Kidney capillary endothelial cell (primary cell): ENCODE measurements at places on chromosomes 7 and 10.

- DNase-seq, result no peak
Measured at GRCh38 chr7:31705377-31705776, 18.4 kb downstream of the PPP1R17 start.

DNA sequence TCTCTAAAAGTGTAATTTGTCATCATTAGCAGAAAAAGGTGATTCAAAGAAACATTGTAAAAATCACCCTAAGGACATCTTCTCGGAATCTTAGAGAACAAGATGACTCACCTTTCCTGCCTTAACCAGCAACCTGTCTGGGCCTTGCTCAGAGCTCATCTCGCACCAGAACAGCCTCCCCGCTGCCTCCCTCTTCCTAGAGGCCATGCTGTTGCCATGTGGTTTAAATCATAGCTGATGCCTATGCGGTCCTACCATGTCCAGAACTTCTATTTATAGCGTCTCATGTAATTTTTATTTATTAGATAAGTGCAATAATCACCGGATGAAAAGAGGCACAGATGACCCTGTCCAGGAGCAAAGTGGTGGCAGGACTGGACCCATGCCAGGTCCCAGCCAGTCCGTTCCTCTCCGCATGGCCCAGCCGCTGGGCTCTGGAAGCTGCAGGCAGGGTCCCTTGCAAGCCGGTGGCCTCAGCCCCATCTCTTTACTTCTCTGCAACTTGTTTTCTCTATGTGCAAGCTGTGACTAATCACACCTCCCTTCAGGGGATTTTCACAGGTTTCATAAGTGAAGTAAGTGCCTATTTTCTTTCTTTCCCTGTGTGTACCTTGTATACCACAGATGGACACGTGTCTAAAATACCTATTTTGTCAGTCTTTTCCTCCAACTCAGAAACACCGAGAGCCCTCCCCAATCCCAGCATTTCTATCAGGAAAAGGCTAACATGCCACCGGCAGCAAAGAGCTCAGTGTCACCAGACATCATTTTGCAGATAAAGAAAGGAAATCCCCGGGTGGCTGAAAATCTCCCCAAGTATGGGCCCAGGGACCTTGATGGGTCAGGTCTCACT is 27.1 kb downstream of the KLF6 start:
- no peak for DNase-seq

- DNase-seq, result no peak
Measured at GRCh38 chr10:72353028-72353964, 1.4 kb downstream of the DNAJB12 start.

DNA sequence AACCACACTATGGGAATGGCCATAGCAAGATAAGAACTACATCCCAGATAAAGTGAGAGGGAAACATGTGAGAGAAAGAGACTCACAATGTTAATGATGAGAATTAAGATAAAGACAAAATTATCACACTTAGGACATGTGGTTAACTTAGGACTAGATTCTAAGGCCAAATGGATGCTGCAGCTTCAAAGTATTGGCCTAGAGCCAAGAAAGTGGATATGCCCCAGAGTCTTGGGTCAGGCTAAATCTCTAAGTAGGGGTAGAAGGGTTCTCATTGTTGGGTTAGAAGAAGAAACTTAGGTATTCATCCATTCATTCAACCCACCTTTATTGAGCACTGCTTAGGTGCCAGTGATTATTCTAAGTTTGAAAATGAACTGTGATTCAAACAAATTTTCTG is 818.0 kb downstream of the PHTF2 start:
- DNase-seq, result no peak

DNA sequence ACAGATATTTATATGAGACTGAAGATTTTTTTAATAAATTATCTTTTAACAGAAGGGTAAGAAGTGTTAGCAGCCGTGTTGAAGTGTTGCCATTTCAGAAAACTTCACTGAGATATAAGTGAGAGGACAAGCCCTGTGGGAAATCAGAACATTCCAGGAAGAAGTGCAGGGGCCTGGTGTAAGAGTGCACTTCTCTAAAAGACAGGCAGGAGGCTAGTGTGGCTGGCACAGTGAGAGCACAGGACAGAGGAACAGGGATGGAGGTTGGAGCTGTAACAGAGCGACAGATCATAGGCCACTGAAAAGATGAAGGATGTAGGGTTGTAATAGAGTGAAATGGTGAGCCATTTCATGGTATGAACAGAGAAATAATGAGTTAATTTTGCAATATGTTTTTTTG is 608.9 kb downstream of the SORCS1 start:
- DNase-seq, result no peak

- no peak for DNase-seq
Measured at GRCh38 chr7:66894463-66895080, 26.5 kb upstream of the TMEM248 start.

DNA sequence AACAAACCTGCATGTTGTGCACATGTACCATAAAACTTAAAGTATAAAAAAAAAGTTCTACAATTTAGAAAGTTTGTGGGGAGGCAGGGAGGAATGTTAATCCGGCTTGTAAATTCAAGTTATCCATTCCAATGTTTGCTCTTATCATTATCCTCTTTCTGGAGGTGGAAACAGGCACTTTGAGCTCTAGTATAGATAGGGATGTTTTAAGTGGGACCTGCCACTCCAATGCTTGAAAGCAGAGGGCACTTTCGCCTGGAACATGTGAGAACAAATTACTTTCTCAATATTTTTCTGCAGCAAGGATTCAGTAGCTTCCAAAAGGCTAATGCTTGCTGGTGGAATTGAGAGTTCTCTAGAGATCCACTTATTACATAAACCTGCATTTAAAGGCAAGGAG is 45.6 kb downstream of the FEZF1 start:
- DNase-seq, result no peak

DNA sequence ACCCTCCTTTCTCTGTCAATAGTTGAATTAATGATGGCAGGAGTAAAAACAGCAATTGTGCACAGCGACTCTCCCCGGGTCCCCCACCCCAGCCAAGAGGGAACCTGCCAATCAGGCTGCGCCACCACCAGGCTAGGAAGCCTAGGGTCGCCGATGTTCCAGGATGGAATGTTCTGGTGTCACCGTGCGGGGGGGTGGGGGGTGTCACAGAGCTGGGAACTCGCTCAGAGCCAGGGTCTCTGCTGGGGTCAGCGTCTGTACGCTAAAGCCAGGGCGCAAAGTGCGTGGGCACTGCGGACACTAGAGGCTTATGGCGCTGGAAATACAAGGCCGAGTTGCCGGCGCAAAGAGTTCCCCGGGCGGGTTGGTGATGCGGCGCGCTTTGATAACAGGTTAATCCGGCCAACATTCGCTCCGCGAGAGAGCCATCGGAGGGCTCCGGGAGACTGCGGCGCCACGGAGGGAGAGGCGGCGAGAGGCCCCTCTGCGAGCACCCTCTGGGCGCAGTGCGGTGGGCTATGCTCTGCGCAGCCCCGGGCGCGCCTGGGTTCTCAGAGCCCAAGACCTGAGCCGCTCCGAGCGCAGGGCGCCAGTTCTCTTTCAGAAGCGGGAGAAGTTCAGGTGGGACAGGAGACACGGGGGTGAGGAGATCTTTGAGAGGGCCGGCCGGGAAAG is 192.3 kb downstream of the EMX2 start:
- DNase-seq, result no peak

DNA sequence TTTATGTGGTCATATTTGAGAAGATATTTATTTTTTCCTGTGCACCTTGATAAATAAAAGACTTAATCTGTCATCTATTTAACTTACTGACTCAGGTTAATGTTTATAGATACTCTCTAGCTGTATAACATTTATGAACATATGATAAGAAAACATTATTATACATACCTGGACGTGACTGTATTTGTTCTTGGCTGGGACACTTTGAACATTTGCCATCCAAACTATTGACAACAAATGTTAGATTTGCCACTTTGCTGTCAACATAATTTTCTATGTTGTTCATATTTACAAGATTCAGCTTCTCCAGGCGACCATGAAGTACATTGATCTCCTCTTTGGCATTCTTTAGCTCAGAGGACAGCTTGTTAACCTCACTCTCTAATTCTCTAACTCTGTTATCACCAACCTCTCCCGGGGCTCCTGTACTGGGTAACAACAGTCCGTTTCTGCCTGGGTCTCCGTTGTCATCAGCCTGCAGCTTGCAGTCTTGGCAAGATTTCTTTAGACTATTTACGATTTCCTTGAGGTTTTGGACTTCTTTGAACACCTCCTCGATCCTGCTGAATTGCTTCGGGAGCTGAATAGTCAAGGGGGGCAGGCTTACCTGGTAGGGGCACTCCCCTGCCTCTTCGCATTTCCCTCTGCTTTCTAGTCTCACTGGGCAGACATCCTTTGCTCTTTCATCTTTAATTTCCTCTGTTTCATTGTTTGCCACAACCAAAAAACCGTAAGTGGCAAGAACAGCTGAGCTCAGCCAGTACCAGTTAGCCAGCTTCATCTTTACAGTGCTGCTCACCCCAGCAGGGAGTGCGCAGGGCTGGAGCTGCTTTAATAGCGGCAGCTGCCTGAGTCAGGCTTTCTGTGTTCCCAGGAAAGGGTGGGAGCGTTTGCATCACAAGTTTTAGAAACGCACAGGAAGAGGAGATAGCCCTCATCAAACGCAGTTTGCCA is at the start of gene FGL2:
TSS of gene FGL2 (minus strand) at position 807 of the 954 bp plus-strand sequence. CDS start at position 781, 26 bp downstream.
- no peak for DNase-seq

GRCh38 chr7:2974093-2974819 is 69.4 kb downstream of the CARD11 start:
- no peak for DNase-seq

GRCh38 chr10:28796606-28797512 is 119.5 kb downstream of the BAMBI start:
- DNase-seq, result no peak

DNA sequence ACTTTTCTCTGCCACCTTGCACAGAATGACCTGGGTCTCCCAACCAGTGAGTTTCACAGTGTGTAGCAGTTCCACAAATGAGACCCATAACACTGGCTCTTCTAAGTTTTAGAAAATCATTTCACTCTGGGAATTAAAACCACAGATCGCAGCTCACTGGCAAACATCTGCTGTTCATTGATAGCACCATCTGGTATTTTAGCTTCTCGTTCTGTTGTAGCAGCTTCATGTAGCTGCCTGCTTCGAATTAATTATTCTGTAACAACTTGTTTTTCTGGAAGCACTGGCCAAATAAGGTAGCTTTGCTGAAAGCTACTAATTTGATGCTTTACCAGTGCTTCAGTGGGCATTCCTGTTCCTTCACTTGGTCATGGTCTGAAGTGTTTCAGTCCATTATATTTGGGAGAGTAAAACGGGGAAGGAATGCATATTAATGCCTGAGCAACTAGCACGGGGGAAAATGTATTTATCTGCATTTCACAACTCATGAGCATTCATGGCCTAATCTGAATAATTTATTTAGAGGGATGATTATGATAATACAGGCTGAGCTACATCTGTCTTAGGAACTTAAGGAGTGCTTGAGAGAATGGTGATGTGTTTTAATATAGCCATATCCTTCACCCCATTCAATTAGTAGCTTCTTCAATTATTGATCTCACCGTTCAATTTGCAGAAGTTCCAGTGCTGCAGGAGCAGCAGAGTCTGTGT is 447.4 kb downstream of the XPNPEP1 start:
- no peak for DNase-seq

GRCh38 chr10:34650156-34650555 is 164.9 kb downstream of the PARD3 start:
- no peak for DNase-seq

GRCh38 chr10:133359972-133360610 is 2.3 kb upstream of the FUOM start:
- DNase-seq, result no peak

GRCh38 chr7:105320896-105321295 is 67.8 kb downstream of the SRPK2 start:
- no peak for DNase-seq

DNA sequence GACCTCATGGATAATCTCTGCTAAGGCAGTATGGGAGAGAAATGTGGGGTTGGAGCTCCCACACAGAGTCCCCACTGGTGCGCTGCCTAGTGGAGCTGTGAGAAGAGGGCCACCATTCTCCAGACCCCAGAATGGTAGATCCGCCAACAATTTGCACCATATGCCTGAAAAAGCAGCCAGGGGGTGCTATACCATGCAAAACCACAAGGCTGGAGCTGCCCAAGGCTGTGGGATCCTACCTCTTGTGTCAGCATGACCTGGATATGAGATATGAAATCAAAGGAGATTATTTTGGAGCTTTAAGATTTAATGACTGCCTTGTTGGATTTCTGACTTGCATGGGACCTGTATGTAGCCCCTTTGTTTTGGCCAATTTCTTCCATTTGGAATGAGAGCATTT is 27.0 kb upstream of the SAMD9L start:
- DNase-seq, result no peak

DNA sequence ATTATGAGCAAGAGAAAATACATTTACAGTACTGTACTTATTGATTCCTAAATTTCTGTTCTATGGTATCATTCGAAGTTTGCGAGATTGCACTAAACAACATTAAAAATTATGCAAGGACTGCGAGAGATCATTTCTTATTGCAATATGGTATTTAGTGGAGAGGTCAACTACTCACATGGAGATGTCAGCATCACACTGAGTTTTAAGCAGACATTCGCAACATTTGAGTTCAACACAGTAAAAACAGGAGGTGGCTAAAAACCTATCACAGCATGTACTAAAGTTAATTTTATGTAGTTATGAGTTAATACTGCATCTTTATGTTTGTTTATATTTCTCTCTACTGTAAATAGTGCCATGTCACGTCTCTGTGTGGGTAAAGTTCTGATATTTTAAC is 53.5 kb downstream of the JMJD1C start:
- DNase-seq, result no peak

DNA sequence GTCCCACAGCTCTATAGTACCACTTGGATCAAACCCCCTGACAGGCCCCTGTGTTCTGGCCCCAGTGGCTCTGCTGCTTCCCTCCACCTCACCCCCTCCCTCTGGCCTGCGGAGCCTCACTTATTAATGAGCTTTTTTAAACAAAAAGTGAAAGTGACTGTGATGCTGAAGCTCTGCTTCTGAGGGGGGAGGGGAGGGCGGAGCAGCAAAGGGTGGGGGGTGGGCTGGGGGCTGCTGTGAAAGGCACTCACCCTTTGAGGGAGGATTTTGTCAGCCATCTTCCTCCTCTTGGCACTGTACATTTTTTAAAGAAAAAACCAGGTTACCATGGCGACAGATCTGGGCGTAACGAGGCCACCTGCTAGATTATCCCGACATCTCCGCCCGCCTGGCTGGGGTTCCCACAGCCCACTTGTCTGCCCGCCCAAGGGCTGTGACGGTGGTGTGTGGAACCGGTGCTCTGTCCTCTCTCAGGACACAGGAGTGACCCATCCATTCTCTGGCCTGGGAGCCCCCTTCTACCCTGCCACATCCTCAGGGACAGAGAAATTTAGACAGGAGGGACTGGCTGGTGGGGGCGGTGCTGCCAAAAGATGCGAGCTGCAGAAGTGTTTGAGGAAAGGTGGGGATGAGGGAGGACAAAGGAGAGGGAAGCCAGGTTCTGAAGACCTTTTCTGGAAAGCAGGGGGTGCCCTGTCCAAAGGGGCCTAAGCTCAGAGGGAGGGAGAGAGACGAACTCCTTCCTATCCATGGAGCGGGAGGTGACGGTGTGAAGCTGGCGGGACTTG is 4.9 kb downstream of the SMARCD3 start:
- DNase-seq, result no peak

GRCh38 chr7:51312951-51313737 is 3.5 kb downstream of the COBL start:
- DNase-seq, result no peak

GRCh38 chr7:37388811-37389210 is 59.9 kb downstream of the ELMO1 start:
- no peak for DNase-seq

GRCh38 chr7:31114593-31115343 is 62.7 kb downstream of the ADCYAP1R1 start:
- DNase-seq, result peak; percentile 58

GRCh38 chr7:69699931-69700330 is 101.7 kb downstream of the AUTS2 start:
- no peak for DNase-seq

- no peak for DNase-seq
Measured at GRCh38 chr7:35869810-35870209, 69.0 kb downstream of the SEPTIN7 start.

- DNase-seq, result no peak
Measured at GRCh38 chr7:38675494-38676106, 44.4 kb upstream of the AMPH start.
